ENCODE measurements at places on chromosomes 7 and 10.

DNA sequence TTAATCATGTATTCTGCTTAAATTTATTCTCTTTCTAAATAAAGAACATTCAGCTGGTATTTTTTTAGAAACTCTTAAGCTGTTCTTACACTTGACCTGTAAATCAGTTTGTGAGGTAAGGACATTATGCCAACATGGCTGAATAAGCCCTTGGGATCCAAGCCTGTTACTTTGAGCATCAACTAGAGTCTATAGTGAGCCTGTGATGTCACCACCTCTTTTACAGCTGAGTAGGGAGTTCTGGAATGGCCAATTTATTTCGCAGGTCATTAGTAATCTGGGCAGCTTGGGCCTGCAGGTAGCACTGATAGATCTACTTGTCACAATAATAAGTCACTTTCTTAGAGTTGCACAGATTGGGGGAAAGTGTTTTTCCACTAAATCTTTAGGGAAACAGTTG, 915.2 kb upstream of the MBL2 start:
- no peak for ATAC-seq

GRCh38 chr10:47104151-47104605, 192.9 kb downstream of the PTPN20 start:
- no peak for ATAC-seq

GRCh38 chr7:101669307-101669706, 40.2 kb upstream of the MYL10 start:
- ATAC-seq = no peak

GRCh38 chr10:93945819-93946218, 47.9 kb upstream of the PLCE1 start:
- ATAC-seq = no peak

- no peak for ATAC-seq
Observed at GRCh38 chr10:121313119-121313875, 284.9 kb downstream of the FGFR2 start.

GRCh38 chr7:128398016-128398840, 11.6 kb downstream of the IMPDH1 start:
- ATAC-seq = no peak

- no peak for ATAC-seq
Observed at GRCh38 chr10:22324413-22324812, 3.5 kb downstream of the BMI1 start.

GRCh38 chr7:46286356-46286755, 365.3 kb upstream of the IGFBP3 start:
- no peak for ATAC-seq

DNA sequence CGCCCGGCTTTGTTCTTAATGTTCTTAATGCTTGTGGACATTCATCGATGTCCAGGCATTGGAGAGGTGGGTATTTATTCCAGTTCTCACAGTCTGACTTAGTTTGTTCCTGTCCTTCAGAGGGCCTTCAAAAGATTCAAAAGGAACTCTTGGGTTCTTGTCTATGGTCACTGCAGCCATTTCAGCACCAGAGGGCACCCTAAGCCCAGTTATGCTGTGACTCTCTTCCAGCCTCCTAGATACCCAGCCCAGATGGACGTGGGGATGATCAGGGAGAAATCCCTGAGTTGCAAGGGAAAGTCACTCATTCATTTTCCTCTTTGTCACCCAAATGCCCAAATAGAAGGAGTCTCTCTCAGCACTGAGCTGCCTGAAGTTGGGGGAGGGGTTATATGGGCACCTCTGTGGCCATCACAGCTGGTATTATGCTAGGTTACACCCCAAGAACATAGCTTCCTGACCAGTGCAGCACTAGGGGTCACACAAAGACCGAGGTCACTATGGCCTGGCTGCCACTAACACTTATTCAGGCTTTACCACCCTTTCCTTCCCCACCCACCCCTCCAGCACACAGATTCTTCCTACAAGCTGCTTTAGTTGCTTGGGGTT, 26.5 kb upstream of the CCDC126 start:
- ATAC-seq = peak; percentile 85

DNA sequence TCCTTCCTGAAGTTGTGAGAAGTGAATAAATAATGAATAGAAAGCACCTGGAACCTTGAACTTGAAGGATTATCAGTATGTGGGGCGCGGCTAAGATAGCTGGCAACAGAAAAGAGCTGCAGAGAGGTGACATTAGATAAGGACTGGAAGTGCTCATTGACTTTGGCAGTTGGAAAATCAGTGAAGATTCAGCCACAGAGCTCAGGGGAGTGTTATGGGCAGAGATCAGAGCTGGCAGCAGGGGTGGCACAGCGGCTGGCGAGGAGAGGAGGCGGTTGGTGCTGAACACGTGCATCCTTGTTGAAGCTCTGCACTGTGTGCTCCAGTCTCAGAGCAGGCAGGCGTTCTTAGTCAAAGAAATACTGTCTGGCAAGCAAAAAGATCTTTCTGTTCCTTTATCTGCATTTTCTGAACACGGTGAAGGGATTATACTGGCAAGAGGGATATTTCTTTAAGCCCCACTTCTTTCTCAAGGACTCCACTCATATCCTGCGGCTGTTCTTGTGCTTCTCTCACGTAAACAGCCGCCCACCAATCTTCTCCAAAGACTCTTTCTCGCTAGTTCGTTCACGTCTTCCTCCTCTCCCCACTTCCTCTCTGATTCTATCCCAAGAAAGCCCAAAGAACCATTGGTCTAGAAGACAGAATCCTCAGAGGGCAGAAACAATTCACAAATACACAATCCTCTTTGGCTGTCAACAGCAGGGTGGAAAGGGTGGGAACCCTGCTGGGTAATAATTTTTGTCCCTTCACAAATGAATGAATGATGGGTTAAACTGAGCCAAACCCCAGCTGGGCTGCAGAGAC, 38.6 kb upstream of the ADD3 start:
- no peak for ATAC-seq
